ENCODE measurements at places on chromosomes 3 and 15.

DNA sequence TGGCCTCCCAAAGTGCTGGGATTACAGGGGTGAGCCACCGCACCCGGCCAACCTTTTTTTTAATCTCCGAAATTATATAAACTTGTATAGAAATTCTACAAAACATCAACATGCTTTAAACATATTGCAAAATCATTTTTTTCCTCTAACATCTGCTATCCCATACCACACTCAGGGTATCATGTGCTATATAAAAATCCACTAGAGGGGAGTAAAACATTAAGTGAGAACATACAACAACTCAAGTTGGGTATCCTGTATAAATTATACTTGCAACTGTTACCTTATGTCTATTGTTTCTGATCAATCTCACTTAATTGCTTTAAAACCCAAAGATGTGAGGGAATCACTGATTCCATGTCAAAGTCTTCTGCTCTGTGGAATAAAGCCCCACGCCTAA, 71.9 kb upstream of the FBN1 start:
- no peak for DNase-seq

GRCh38 chr3:184712248-184713039, 580 bp upstream of the MAGEF1 start:
- DNase-seq, result no peak

DNA sequence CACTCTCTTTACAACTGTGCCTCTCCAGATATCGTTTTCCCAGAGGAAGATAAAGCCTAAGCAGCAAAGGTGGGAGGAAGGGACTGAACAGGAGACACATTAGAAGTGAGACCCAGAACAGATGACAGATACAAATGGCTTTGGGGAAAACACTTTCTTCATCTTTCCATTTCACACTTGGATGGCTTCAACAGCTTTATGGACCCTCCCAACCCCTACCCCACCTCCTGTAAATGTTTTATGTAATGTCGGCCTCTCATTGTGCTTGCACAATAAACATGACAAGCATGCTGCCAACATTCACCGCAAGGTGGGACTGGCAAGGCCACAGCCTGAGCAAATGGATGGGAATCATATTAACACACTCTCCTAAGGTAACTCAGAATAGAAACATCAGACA, 1088.6 kb downstream of the TUSC7 start:
- no peak for DNase-seq

DNA sequence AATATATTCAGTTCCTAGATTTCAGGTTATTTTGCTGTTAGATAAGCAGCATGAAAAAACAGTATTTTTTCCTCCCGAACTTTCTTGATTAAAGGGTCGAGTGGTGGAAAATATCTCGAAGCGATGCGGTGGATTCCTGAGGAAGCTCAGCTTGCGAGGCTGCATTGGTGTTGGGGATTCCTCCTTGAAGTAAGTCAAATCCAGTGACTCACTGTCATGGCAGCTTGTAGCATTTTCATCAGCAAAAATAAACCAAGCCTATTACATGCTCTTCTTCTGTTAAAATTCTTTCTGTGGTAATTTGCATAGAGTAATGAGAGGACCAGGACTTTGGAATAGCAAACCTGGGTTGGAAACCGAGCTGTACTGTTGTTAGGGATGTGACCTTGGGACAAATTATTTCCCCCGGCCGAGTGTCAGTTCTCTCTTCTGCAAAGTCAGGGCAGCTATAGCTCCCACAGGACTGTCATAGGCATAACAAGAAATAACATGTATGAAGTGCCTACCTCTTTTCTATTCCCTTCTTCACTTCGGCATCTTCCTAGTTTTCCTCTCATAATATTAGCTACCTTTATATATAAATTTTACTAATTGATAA, 75.6 kb downstream of the UBP1 start:
- no peak for DNase-seq

GRCh38 chr3:43531835-43532234, 90.0 kb downstream of the ANO10 start:
- no peak for DNase-seq

DNA sequence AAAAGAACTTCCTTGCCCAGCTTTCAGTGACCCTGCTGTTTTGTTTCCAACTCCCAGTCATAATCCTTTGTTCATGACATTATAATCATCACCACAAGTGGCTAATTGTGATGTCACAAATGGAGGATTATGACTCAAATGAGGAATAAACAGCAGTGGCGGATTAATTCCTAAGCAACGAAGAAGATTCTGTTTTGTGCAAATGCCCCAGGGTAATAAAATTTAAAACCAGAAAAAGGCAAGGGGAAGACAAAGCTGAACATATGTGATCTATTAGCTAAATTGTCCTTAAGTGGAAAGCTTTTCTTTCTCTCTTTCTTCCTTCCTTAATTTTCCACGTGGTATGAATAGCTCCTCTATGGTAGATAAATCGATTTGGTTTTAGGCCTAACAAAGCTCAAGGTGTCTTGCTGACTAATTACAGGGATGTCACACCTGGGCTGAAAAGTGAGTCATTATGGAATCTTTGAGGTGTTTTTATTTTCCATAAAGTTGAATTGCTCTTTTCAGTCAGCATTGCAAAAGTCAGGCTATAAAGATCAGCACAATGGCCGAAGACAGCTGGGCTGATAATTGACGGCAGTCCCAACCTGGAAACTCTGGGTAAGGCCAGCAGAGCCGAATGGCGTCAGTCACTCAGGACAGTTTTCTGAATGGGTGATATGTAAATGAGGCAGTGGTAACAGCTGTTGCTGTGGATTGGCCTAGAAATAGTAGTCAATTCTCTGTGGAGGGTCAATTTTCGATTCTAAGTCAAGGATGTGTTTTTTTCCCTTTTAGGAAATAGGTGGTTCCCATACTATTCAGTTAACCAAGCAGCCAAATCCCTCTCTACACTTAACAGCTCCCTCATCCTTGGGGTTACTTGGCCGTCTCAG, 121.5 kb downstream of the PTPRG start:
- DNase-seq, result no peak

GRCh38 chr15:63858448-63858847, 24.7 kb upstream of the HERC1 start:
- DNase-seq, result no peak

DNA sequence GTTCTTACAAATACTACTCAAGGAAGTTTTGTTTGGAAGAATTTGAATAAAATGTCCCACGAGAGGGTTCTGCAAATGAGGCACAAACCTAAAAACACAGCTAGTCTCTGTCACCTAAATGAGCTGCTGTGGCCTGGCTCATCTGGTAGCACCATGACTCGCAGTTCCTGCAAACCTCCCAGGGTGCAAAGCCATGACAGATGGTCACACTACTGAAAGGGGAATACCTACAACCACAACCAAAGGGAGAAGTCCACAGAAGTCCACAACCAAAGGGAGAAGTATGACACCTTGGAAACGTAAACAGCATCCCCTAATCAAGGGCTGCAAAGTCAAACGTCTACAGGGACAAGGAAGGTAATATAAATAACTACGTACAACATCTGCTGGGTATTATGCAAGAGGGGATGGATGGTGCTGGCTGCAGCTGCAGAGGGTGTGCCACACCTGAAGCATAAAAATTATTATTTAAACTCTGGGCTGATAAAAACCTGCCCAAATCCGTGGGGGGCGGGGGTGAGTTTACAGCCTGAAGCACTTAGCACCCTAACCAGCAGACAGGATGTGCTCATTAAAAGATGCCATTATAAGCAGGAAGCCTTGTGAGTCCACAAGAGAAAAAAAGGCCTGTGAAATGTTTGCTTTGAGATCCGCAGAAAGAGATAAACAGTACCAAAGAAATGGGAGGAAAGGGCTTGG, 184.0 kb downstream of the MAGI1 start:
- no peak for DNase-seq

DNA sequence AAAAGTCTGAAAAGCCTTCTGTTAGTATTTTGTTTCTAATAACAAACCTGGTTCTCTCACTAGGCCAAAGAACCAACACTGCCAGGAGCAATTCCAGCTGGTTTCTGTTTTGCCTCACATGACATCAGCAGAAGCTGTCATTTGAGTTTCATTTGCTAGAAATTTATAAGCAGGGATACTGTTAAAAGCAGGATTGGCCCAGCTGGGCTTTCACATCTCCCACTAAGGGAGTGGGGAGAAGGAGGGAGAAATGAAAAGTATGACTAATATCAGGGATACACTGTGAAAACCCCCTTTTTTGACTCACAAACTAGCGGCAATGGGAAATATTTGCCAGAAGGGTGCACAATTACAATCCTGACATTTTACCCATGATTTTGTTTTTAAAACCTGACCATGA, 5.3 kb downstream of the CCDC80 start:
- peak; percentile 54 for DNase-seq

GRCh38 chr3:23094890-23095462, 108.2 kb upstream of the UBE2E2 start:
- no peak for DNase-seq

DNA sequence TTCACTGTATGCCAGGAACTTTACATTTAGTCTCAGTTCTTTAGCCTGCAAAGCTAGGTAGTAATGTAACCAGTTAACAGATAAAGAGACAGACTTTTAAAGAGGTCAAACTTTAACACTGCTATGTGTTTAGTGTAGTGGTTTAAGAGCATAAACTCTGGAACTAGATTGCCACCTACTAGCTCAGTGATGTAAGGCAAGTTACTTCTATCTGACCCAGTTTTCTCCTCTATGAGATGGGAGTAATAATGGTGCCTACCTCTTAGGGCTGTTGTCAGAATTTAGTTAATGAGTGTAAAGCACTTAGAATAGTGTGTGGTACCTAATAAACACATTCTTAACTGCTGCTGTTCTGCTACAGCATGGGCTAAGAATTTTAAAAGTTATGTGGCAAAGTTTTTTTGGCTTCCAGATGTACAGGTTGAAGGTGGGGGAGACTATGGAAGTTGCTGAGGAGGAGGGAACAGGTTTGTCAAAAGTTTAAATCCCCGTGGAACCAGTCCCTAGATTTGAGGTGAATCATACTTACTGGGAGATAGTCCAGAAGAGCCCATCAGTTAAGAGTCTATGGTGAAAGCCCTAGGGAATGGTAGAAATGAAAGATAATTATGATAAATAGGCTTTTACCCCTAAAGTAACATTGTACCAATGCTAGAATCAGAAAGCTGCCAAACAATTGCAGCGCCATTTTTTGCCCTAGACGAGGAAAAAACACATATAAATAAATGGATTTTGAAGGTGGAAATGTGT, 13.9 kb downstream of the TSC22D2 start:
- no peak for DNase-seq

DNA sequence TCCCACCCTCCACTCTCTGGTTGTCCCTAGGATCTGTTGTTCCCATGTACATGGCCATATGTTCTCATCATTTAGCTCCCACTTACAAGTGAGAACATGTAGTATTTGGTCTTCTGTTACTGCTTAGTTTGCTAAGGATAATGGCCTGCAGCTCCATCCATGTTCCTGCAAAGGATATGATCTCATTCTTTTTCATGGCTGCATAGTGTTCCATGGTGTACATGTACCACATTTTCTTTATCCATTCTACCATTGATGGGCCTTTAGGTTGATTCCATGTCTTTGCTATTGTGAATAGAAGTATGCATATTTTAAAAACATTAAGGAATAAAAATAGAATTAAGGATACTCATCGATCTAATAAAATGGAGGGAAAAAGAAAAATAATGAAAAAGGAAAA, 278.4 kb downstream of the MBNL1 start:
- no peak for DNase-seq

DNA sequence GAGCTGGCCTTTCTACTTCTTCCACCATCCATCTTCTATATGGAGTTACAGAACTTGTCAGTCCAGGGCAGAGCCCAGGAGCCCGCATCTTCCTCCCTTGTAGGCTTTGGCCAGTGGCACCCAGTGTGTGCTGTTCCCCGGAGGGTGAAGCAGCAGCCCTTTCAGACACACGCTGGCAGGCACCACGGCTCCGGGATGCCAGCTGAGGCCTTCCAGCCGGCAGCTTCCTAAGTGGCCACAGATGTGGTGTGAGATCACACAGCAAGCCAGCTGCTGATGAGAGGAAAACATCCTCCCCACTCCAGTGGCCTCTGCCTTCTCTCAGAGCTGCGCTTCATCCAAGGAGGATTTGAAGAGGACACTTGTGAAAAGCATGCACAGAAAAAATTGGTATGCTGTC, 24.1 kb downstream of the CRABP1 start:
- DNase-seq, result no peak

- DNase-seq, result no peak
Measured at GRCh38 chr15:68479870-68480269, 47.9 kb upstream of the ITGA11 start.

DNA sequence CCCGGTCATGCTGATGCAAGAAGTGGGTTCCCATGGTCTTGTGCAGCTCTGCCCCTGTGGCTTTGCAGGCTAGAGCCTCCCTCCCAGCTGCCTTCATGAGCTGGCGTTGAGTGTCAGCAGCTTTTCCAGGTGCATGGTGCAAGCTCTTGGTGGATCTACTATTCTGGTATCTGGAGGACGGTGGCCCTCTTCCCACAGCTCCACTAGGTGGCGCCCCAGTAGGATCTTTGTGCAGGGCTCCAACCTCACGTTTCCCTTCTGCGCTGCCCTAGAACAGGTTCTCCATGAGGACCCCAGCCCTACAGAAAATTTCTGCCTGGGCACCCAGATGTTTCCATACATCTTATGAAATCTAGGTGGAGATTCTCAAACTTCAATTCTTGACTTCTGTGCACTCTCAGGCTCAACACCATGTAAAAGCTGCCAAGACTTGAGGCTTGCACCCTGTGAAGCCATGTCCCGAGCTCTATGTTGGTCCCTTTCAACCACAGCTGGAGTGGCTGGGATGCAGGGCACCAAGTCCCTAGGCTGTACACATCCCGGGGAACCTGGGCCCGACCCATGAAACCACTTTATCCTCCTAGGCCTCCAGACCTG, 238.4 kb upstream of the MDFIC2 start:
- peak; percentile 85 for DNase-seq

GRCh38 chr3:134076851-134077250, 47.1 kb upstream of the SLCO2A1 start:
- DNase-seq, result no peak

GRCh38 chr3:57959423-57960173, 48.6 kb upstream of the FLNB start:
- peak; percentile 68 for DNase-seq

- DNase-seq, result no peak
Measured at GRCh38 chr3:23325466-23326065, 122.4 kb downstream of the UBE2E2 start.

DNA sequence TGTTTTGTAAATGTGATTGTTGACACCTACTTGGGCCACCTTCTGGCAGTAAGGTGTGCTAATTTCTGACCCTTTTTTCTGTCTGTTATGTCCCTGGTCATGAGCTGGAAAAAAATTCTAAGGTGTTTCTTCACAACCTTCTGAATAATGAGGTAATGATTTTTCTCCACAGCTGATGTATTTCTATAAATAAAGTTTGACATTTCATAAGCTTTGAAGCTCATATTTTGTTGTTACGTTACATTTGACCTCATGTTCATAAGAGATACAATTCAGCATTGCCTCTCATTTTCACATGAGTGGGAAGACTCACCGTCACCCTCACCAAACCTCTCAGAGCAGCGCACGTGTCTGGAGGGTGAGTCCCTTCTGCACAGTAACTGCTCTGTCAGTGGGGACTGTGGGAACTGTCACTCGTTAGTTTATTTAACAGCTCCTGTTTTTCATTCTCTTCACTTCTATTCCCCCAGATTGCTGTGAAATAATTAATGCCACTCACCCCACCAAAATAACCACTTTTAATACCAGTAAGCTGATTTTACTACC, 140.9 kb downstream of the PLCL2 start:
- DNase-seq, result no peak

All from right cardiac atrium (tissue), 5 donors.